ENCODE measurements at places on chromosomes 1 and 21. TPM values are rescaled to one million over a fixed set of nuclear protein-coding genes. Genes with fewer than 3 reads are reported as not detected.

DNA sequence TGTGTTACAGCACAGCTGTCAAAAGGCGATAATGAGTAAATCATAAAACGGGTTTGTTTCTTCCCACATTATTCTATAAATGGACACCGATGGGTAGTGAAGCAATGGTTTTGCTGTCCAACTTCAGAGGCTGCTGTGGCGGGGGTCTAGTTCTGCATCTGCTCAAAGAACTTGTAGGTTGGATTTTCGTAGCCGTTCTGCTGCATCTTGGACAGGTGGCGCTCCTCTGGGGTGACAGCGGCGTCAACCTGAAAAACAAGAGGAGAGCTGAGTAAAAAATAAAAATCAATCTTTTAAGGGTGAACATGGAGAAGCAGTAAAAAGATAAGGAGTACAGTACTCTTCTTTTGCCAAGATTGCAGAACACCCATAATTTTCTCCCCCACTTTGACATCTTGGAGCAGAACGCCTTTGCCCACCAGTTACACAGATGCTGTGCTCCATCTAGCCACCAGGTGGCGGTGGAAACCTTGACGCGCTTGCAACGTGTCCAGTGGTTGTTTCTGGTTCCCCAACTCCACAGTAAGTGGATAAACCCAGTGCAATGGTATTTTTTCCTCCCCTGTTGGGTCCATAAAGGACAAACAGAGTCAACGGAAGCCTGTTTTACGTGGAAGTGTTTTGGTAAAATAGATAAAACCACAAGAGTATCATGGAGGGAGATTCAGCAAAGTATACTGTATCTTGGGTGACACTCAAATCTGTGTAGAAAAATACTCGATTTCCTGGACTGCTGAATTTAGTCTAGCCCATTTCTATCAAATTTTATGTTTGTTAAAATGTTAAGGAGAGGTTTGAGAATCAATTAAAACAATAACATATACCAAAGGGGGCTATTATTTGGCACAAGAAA is 147.0 kb downstream of the GABPA start:
- DNase-seq = no peak

GPR89B gene
- 9.8 TPM for polyA plus RNA-seq

DNA sequence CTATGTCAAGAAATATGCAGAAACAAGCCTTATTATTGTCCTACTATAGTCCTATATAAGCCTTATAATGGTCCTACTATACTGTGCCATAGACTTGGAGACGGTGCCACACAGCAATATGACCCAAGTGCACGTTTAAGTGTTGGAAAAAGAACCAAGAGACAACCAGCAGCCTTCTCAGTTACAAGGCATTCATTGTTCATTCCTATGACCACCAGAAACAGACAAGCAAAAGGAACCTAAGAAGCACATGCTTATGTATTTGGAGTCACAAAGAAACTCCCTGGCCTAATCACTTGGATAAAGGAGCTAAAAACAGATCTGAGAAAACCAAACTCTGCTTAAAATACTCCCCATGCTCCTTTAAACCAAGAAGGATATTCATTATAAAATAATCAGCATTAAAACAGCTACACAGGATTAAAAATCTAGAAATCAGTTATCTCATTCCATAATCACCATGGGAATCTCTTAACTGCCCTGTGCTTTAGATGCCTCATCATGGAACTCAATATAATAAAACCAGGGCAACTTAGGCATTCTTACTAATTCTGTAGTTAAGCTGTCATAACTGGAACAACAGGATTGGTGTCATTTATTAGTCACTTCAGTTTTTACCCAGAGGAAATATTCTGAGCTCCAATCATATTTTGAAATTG is 7.0 kb downstream of the COLGALT2 start:
- no peak for DNase-seq

- DNase-seq = no peak
These were observed 24.4 kb upstream of the TMEM54 start for GRCh38 chr1:32925403-32926162.

DNA sequence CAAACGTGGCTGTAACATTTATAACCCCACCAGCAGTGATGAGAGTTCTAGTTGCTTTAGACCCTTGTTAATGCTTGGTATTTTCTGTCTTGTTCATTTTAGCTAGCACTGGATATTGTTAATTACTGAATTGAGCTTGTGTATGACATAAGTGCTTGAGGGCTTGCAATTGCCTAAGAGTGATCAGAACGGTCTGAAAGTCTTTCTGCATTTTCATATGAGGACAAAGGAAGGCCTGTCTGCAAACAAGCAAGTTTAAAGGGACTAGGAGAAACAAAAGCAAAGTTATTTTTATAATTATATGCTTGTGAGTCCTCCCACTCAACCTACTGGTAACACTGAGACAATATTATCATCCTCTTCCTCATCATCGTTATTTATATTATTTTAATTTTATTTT is 305.5 kb upstream of the DUSP10 start:
- DNase-seq = no peak

- DNase-seq = peak; percentile 74
These were observed 4.0 kb downstream of the JUN start for GRCh38 chr1:58779801-58780382.

PTCH2 gene
- polyA plus RNA-seq = 2.2 TPM

DNA sequence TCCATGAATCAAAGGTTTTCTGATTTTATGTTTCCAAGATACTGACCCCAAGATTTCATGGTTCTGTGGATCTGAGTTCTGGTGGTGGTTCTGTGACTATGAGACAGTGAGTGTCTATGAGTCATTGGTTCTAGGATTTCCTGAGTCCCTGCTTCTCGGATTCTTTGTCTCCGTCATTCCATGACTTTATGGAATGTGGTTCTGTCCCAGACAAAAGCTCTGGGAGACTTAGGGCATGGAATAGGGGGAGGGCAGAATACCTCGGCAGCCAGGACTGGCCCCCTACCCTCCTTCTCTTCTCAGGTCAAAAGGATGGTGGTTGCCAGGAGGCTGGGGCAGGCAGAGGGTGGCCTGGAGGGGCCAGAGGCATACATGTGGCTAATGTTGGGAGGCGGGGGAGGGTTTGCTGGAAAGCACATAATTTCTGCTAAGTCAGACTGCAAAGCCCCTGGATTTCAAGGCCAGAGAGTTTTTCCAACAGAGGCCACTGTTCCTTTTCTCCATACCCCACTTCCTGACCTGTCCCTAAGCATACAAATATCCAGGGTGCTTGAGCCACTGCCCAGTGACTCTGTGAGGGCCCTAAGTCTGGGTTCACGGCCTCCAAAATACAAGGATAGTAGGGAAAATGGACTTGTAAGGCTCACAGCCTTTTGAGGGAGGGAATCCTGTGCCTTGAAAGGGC is 17.2 kb downstream of the CDCP2 start:
- DNase-seq = no peak
